ENCODE measurements at places on chromosomes 11 and 22.
A peak's percentile ranks its signal among the peaks of the same experiment; 100 is the strongest.

DNA sequence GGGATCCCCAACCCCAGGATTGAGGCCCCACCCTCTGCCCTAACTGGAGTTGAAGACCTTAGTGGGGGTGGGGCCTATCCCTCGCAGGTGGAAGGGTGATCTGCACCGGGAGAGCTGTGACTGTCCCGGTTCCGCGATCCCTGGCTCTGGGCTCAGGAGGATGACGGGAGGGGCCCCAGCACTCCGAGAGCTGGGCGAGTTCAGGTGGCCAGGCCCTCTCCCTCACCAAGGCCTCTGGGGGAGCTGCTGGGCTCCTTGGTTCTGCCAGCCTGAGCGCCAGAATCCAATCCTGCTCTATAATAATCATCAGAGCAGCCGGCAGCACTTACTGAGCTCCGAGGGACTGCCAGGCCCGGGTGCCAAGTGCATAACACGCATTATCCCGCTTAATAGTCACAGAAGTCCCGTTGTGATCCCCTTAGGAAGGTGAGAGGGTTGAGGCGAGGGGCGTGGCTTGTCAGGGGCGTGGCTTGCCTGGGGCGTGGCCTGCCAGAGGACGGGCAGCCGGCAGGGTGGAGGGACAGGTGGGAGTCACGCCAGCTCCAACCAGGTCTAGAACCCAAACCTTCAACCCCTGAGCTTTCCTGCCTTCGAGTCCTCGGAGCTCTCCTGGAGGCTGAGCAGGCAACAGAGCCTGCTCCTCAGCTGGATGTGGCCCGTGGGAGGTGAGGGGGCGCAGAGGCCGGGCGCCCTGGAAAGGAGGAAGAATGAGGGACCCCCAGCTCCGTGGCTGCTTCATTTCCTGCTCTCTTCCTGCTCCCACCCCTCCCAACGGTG, 7.3 kb upstream of the SYT7 start:
- DNase-seq: no peak

- no peak for DNase-seq
Measured at GRCh38 chr11:37500425-37500824, 902.4 kb upstream of the RAG2 start.

GRCh38 chr11:131910523-131911387, 540.3 kb downstream of the NTM start:
- no peak for DNase-seq

DNA sequence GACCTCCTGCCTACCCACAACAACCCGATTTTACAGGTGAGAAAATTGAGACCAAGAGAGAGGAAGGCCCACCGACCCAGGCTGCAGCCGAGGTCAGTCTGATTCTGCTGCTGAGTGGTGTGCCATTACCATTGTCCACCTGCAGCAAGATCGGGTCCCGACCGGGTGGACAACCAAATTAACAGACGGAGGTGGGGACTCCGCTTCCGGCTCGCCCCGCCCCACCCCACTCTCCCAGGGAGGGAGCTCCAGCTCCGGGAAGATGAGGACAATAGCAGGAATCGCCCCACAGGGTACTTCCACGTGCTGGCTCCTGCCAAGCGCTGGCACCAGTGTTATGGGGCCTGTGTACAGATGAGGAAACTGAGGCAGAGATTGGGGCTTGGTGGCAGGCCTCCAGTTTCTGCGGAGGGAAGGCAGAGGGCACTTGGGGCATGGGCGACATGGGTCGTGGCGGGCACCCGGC, 425 bp upstream of the KDELR3 start:
- no peak for DNase-seq

GRCh38 chr22:45968003-45968650, 8.8 kb downstream of the WNT7B start:
- no peak for DNase-seq

DNA sequence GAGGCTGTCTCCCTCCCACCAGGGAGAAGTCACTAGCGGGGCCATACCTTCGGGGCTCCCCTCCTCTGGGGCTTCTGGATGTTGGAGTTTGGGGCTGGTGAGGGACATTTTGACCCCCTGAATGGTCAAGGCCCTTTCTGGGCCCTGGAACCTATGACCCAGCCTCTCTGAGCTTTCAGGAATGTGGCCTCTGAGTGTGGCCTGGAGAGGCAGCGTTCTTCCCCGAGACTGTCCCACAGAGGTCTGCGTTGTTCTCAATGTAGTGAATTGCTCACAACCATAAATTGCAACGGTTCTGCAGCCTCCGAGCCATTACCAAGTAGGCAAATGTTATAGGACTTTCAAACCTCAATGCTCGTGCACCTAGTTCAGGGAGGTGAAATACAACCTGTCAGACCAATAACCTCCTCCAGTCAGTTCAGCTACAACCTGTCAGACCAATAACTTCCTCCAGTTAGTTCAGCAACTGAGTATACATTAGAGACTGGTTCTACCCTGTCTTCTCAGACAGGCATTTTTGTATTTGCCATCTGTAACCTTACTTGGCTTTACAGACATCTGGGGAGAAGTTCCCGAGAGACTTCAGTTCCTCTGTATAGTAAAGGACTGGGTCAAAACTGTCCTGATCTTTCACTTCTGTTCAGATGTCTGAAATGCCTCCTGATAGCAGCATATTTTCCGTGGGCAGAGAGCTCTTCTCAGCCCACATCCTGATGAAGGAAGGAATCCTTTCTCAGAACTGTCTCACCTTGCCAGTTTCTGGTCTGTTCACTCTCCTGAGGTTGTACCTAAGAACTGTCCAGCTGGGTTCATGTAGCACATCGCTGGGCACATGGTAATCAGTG, 34.2 kb downstream of the MICAL2 start:
- no peak for DNase-seq

DNA sequence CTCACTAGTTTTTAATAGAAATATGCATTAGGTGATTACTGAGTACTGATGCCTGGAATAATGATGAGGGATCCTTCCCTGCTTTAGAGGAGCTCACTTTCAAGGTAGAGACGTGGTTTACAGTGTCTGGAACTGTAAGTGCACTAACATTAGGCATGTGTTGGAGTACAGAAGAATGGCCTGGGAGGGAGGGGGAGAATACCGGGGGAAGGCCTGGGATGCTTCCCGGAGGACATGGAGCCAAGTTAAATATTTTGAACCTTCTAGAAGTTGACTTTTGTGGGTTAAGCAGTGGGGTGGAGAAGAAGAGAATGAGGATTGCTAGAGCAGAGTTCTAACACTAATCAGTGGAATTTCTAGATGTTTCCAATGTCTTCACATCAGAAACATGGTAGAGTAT, 261.6 kb downstream of the NELL1 start:
- DNase-seq: no peak

DNA sequence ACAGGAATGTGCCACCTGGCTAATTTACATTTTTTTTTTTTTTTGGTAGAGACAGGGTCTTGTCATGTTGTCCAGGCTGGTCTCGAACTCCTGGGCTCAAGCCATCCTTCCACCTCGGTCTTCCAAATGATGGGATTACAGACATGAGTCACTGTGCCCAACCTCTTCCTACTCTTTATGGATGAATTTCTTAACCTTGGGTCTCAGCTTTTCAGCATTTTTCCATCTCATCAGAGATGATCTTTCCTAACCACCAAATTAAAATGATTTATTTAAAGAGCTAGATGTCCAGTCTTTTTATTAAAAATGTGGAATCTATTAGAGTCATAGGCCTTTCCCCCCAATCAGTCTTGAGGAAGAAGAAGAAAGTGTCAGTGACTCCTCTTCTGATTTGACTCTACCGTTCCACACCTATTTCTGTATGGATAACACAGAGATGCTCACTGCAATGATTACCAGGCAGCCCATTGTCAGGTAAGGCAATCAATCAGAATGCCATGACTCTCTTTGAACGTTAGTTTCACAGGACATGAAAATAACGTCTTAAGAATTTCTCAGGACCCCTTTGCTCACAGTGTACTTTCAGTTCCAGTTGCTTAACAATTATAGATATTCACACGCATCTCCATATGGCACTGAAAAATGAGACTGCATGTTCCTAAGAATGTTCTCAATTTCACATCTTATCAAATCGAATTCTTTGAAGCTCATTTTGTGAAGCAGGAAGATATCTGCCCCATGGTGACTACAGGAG, 51.0 kb downstream of the MIAT start:
- DNase-seq: no peak

- DNase-seq: no peak
Measured at GRCh38 chr22:36192542-36192941, 9.1 kb downstream of the APOL4 start.

- DNase-seq: peak; percentile 26
Measured at GRCh38 chr22:32265882-32266767, 11.0 kb upstream of the SLC5A4 start.

DNA sequence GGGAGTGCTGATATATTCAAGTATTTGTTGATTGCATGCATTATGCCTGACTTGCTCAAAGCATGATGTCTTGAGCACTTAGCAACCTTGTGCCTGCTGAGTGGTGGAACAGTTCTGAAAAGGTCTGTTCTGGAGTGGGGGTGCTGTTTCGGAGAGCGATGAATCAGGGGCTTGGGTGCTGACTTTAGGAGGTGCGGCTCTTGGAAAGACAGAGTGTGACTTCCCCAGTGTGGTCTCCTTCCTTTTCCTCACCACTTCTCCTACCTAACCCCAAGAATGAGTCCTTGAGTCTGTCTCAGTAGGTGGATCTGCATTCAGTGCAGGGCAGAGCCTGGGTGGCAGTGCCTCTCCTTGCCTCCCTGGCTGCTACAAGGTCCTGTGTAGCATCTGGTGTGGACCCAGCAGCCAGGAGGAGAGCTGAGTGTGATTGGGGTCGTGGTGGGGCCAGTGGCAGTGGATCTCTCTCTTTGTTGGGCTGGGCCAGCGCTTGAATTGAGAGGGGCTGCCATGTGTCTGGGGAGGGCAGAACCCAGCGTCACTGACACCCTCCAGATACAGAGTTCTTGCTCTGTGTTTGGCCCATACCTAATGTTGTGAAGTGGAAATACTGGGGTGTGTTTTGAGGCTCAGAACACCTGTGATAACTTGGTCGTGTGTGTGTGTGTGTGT, 35.9 kb downstream of the ST3GAL4 start:
- DNase-seq: no peak

DNA sequence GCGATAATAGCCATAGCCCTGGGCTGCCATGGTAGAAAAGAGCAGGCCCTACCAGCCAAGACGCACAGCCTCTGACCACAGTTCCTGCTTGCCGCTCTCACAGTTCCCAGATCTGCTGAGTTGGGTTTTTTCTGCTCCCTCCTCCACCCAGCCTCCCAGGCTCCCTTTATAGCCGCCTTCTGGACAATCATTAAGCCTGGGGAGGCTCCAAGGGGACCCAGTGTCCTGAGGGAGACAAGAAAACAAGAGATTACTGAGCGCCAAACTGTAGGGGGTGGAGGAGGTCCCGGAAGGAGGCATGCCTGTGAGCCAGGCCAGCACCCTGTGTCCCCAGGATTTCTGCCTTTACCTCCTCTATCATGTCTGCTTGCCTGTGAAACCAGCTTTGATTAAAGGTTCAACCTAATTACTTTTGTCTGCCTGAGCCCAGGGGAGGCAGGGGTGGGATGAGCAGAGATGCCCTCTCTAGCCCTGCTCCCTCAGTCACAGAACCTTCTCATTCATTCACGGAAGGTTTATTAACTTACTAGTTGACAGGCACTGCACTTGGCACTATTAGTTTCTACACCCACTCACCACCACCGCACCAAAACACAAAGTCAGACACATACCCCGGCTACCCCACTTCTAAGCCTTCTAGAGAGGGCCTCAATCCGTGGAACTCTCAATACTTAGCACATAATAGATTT, 1.2 kb downstream of the SLC37A4 start:
- DNase-seq: no peak

DNA sequence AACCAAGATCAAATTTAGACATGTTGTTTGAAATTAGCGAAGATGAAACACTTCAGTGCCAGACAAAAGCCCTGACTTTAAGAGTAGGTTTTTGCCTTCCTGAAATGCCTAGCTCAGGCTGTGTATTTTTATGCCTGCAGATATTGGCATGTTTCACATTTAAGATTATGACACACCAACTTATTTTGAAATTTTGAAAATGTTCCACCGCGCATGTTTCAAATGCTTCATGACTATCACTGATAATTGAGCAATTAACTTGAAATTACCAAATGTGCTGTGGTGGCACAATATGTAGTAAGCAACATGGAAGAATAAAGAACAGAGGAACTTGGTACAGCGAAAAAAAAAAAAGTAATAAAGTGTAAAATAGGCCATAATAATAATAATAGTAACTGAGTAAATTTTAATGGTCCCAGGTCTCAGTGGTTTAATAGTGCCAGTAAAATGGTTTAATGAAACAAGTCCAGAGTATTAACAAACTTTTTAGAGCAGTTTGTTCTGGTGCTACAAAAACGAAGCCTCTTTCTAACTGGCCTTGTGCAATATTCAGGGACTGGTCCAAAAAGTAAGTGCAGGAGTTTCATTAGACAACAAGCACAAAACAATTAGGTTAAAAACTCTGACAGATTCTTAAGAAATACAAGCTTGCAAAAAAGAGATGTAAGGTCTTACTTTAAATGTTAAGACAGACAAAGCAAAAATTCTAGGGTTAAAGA, 112.5 kb upstream of the SOX6 start:
- no peak for DNase-seq

- DNase-seq: no peak
Measured at GRCh38 chr11:128361451-128362020, 225.8 kb downstream of the ETS1 start.

- no peak for DNase-seq
Measured at GRCh38 chr22:42644422-42645340, 4.3 kb upstream of the ATP5MGL start.

- DNase-seq: no peak
Measured at GRCh38 chr22:48724899-48725298, 1102.8 kb downstream of the BRD1 start.

DNA sequence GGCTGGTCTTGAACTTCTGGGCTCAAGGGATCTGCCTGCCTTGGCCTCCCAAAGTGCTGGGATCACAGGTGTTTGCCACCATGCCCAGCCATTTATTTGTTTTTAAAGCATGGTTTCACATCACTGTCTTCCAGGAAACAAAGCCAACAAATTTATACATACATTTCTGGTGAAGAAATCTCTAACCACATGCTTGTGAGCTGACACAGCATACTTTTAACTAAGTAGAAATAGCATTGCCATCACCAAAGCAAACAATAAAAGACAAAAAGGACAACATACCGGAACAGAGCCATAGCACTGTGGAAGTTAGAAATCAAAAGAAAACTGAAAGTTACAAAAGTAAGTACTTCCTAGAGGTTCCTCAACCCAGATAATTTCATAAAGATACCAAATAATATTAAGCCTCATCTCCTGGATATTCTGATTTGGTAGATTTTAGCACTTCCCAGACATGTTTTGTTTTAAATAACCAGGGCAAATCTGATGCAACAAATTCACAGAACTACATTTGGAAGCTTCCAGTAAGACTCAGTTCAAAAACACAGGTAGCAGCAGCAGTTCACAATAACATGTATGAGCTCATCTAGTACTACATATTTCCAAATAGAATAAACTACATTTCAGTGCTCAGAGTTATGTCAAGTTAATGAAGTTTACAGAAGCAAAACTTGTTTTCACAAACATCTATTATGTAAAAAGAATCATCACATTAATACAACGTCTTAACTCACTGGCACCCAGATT, 70.6 kb downstream of the RRAS2 start:
- no peak for DNase-seq
